ENCODE measurements at places on chromosomes 11 and 22.

DNA sequence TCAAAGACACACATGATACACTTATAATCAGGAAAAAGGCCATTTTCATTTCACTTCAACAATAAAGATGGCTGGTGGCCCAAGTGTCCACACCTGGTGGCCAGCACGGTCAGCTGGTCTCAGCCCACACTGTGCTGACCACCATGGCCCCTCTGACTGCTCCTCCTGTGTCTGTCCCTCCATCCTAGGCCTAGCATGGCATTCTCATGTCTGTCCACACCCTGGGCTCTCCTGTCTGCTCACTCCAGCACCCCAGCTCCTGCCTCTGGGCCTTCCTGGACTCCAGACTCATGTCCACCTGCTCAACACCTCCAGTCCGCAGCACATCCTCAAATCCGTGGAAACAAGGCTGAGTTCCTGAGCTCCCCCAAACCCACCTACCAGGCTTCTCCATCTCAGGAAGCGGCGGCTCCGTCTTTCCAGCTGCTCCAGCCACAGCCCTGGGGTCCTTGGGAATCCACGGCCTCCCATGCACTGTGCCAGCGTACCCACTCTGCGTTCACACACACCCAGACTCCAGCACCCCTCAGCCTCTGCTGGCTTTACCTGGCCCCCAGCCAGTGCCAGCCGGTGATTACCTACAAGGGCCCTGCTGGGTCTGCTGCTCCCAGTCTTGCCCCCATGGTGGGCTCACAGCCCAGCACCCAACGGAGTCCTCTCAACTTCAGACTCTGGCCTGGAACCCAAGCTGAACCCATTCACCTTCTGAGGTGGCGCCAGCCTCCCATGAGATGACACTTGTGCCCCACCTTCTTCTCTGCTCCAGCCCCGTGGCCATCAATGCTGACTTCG lies 13.9 kb downstream of the SIRT3 start:
- DNase-seq, result peak; percentile 69

GRCh38 chr11:134819041-134819440 lies 407.0 kb upstream of the B3GAT1 start:
- no peak for DNase-seq

DNA sequence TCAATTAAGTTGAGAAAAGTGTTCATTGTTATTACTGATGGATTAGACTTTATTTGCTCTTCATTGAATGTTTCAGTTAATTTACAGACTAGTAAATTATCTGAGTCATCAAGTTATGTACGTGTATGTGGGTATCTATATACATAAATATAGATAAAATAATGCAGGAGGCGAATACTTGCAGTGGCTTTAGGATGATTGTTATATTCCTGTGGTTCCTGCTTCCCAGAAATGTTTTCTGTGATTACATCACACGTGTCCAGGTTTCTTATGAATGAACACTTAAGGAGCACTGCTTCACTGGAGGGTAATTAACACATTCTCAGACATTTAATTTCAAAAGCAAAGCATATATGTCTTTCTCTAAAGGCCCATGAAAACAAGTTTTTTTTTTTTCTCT lies 28.4 kb downstream of the YAP1 start:
- DNase-seq, result no peak

GRCh38 chr11:72774499-72774898 lies 19.3 kb downstream of the STARD10 start:
- no peak for DNase-seq

- no peak for DNase-seq
Measured at GRCh38 chr11:123407130-123407995, 22.7 kb upstream of the GRAMD1B start.

DNA sequence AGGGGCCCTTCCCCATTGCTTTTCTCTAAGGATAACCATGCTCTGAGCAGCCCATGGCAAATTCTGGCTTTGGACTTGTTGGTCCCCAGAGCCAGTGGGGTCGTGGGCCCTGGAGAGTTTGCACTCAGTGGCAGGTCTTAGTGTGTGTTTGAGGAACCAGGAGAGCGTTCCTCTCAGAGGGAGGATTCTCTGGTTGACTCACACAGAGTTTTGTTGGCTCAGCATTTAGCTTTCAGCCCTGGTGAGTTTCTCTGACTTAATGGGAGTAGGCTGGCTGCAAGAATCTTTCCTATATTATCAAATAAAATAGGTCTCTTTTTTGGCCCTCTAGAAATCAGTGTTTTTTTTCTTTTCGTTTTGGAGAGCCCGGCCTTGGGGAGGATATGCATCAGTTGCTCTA lies 20.9 kb downstream of the ST14 start:
- DNase-seq, result no peak

- DNase-seq, result no peak
Measured at GRCh38 chr11:72863916-72864315, 49.7 kb downstream of the ATG16L2 start.

DNA sequence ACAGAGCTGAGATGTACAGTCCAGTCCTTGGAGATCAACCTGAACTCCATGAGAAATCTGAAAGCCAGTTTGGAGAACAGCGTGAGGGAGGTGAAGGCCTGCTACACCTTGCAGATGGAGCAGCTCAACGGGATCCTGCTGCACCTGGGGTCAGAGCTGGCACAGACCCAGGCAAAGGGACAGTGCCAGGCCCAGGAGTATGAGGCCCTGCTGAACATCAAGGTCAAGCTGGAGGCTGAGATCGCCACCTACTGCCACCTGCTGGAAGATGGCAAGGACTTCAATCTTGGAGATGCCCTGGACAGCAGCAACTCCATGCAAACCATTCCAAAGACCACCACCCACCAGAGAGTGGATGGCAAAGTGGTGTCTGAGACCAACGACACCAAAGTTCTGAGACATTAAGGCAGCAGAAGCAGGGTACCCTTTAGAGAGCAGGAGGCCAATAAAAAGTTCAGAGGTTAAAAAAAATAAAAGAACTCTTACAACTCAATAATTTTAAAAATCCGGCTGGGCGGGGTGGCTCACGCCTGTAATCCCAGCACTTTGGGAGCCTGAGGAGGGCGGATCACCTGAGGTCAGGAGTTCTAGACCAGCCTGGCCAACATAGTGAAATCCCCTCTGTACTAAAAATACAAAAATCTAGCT lies 69.9 kb upstream of the RTL6 start:
- peak; percentile 57 for DNase-seq

DNA sequence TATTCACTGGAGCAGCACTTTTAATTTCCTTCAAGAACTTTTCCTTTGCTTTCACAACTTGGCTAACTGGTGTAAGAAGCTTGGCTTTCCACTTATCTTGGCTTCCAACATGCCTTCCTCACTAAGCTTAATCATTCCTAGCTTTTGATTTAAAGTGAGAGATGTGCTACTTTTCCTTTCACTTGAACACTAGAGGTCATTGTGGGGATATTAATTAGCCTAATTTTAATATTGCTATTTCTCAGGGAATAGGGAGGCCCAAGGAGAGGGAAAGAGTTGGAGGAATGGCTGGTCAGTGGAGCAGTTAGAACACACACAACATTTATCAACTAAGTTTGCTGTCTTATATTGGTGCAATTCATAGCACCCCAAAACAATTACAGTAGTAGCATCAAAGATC lies 24.6 kb upstream of the CCDC90B start:
- DNase-seq, result no peak

DNA sequence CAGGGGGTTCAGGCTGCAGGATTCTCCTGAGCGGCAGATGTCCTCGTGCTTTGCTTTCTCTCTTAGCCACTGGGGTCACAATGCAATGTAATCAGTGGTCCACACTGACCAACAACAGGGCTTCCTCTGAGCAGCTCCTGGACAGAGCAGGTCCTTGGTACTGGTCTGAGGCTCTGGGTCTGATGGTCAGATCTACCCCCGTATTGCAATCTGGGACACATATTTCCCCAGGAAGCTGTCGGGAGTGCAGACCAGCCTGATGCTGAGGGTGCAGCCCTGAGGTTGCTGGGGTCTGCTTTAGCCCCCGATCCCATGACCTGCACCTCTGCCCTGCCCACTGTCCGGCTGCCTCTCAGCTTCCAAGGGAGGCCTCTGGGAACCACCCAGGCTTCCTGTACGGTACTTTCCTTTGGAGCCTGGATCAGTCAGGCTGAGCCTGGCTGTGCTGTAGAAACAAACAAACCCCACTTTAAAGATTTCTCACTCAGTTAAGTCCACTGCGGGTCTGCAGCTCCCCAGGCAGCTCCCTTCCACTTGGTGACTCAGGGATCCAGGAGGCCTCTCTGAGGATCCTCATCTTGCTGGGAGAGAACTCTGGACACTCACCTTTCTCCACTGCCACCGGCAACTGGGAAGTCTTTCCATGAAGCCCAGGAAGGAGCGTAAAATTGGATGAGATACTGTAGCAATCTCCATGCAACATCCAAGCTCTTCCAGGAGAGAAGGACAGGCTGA lies 1046.6 kb downstream of the TBC1D22A start:
- no peak for DNase-seq

GRCh38 chr11:64367931-64368672 lies 9.1 kb downstream of the RPS6KA4 start:
- no peak for DNase-seq

- DNase-seq, result no peak
Measured at GRCh38 chr22:28819253-28820096, 19.1 kb upstream of the XBP1 start.

DNA sequence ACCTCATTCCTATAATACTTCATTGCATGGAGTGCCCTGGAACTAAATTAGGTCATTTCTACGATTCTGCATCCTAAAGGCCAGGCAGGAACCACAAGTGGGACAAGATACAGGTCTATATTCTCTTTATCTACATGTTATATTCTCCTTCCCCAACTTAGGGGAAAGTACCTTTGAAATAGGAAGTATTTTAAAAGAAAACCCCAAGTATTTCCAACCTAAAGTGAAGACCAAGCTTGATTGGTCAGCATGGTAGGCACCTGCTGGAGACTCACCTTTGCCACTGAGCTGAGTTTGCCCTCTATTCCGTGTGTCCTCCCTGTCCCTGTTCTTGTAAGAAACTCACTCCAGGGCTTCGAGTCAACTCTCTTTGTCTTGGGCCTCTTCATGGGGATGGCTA lies 11.2 kb upstream of the LYVE1 start:
- no peak for DNase-seq

DNA sequence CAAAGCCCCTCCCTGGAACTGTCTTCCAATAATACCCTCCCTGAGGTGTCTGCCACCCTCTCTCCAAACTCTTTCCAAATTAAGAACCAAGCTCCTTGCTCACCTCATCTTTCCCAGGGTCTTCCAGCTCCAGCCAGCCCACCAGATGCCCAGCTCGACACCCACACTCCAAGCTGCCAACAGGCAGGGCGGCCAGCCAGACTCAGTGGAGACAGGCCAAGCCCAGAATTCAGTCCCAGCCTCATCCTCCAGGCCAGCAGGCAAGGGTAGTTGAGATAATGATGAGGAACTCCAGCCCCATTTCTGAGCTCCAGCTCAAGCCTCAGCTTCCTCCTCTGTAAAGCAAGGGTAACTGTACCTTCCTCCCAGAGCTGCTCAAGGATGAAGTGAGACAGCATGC lies 132.9 kb downstream of the CHST1 start:
- DNase-seq, result no peak

DNA sequence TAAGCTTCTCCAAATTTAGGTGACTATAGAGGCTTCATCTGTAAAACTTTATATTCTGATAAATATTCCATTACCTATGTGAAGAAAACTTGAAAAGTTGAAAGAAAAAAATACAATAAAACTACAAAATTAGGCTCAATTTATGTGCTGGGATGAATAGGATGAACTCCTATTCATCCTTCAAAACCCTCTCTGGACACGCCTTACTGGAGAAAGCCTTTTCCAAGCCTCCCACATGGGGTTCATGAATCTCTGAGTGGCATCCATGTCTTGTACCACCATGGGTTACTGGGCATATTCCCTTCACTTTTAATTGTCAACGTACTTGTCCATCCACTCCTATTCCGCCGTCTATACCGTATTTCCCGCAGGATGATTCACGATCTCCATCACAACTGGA lies 55.7 kb downstream of the MN1 start:
- no peak for DNase-seq

DNA sequence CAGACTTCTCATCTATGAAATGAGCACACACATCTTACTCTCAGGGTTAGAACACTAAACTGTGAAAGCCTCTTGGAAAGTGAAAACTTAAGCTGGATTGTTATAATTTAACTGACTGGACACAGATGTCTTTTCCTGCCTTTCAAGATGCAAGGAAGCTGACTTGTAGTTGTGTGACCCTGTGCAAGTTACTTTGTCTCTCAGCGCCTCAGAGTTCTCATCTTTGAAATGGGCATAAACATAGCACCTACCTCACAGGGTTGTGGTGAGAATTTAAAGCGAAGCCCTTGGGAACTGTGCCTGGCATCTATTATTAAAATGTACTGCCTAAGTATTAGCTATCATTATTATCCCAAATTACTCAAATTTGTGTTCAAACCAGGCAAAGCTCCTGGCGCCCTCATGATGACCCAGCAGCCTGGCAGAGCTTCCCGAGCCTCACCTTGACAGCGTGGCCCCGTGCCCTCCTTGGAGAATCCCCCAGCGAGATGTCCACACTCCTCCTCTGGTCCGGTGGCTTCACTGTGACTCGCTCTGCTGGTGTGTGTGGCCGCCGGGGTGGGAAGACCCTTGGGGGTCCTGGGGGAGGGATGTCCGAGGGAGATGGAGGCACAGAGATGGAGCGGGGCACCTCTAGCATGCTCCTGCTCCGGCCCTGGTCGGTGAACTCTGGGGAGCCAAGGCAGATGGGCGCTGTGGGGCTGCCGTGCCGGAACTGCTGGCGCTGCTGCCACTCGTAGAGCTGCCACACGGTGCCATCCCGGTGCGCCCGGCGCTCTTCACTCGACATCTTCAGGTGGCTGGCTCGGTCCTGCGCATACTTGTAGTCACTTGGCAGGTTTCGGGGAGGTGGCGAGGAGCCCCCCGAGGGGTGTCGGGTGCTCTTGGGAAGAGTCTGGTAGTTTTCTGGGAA lies 78.2 kb downstream of the C11orf58 start:
- no peak for DNase-seq

GRCh38 chr11:121892131-121892681 lies 223.8 kb downstream of the BLID start:
- DNase-seq, result peak; percentile 67

- DNase-seq, result no peak
Measured at GRCh38 chr22:22720724-22721261, 76.4 kb downstream of the GGTLC2 start.

GRCh38 chr22:28989484-28989883 lies 72.1 kb downstream of the C22orf31 start:
- no peak for DNase-seq

GRCh38 chr11:117822074-117823033 lies 2.2 kb downstream of the FXYD2 start:
- DNase-seq, result peak; percentile 60

- DNase-seq, result no peak
Measured at GRCh38 chr11:109864151-109864661, 229.0 kb upstream of the ZC3H12C start.

GRCh38 chr11:31422703-31423102 lies 53.0 kb downstream of the DNAJC24 start:
- DNase-seq, result no peak
